ENCODE measurements at places on chromosomes 13 and 19. TPM values are rescaled to one million over a fixed set of nuclear protein-coding genes. Genes with fewer than 3 reads are reported as not detected.

ZNF431 gene
- 24.5 TPM for total RNA-seq

DNA sequence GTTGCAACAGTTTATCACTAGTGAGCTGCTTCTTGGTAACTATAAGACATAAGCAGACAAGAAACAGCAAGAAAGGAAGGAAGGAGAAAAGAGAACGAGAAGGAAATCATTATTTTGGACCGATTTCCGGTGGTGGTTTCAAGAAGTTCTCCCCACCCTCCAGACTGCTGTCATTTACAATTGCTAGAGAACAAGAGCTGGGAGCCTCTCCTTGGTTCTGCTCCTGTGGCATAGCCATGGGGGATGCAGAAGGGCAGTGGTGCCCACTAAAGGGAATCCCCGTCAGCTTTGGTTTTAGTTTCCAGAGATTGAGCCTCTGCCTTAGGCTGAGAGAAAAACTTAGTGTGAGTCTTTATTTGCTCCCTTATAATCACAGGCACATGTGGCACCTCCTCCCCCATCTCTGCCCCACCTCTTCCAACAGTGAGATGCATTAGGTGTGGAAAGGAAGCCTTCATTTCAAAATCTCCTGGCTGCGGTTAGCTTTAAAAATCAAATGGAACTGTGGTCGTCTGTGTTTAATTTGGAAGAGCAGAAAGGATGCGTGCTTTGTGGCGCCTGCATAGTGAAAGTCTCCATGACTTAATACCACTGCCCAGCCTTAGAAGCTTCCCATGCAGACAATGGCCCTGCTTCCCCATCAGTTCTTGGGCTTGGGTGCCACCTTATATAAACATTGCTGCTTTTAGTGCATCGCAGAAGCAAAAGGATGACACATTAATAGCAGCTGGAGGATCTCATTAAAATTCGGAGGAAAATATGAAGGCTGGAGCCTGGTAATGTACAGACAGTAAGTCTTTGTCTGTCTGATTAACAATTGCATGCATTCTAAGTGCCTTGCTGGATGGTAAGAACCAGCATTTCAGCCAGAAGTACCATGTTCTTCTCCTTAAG lies 25.0 kb downstream of the LRCH1 start:
- no peaks in the 10 kb centered on the region for H3K36me3 ChIP-seq
- DNase-seq: no peak
- H3K4me3 ChIP-seq: no peak overlapping the region
- H3K4me1 ChIP-seq: peaks cover 35% of the 10 kb centered on the region
- H3K27me3 ChIP-seq: no peaks in the 10 kb centered on the region

DNA sequence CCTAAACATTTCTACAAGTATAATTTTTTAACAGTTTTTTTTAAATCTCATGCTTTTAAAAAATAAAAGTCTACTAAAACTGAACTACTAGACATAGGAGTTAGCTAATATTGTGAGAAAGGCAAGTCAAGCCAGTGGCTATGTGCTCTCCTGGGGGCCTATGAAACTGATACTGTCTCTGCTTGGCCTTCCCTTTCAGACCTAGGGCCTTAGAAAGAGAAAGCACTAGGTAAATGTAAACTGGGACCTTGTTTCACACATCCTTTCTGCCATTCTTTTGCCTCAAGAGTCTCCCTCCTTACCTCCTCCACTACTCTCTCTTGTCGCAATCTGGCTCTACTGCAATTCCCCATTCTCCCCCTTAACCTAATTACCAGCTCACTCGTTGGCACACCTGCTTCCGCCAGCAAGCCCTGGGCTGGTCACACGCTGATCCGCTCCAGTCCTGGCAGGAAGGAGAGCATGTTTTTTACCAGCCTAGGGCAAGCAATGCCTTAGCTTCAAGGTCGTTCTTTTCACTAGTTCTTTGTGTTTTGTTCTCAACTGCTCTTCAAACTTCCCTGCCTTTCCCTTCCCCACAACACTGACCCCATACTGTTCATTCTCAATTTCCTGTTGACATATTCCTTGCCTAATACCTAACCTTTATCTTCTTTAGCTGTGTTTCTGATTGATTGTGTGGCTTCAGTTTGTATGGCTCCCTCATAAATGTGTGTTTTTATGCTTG lies 23.1 kb downstream of the TBC1D4 start:
- H3K4me3 ChIP-seq: no peak overlapping the region
- no peaks in the 10 kb centered on the region for H3K4me1 ChIP-seq
- peak overlapping the region; percentile 27 for H3K27ac ChIP-seq
- DNase-seq: peak; percentile 77
- no peaks in the 10 kb centered on the region for H3K27me3 ChIP-seq

RASAL3 gene
- total RNA-seq: 19.1 TPM

TUBA3C gene
- not detected for total RNA-seq

GRCh38 chr19:49148784-49149651 lies 6.2 kb downstream of the HRC start:
- DNase-seq: peak; percentile 98
- peak overlapping the region; percentile 72 for H3K4me3 ChIP-seq
- H3K27ac ChIP-seq: peak overlapping the region; percentile 70
- H3K36me3 ChIP-seq: no peaks in the 10 kb centered on the region

DNA sequence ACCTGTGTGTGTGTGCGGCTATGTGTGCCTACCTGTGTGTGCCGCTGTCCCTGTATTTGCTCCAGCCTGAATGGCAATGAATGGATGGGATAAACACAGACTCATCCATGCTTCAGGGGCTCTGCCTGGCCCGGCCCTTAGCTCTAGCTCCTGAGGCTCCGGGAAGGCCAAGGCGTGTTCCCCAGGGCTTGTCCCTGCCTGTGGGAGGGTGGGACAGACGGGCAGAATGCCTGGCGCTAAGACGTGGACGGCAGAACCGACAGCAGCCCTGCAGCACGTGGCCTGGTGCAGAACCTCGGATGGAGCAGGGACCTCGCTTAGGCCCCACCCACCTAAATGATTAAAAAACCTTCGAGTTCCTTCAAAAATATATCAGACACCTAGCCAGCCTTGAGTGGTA lies 57.8 kb upstream of the C13orf46 start:
- peaks cover 36% of the 10 kb centered on the region for H3K4me1 ChIP-seq
- H3K27me3 ChIP-seq: no peaks in the 10 kb centered on the region
- no peak for DNase-seq
- peaks cover 3% of the 10 kb centered on the region for H3K36me3 ChIP-seq
- H3K27ac ChIP-seq: no peak overlapping the region

ERICH4 gene
- not detected for total RNA-seq

OLFM4 gene
- total RNA-seq: not detected

ZNF575 gene
- 2.3 TPM for total RNA-seq

DNA sequence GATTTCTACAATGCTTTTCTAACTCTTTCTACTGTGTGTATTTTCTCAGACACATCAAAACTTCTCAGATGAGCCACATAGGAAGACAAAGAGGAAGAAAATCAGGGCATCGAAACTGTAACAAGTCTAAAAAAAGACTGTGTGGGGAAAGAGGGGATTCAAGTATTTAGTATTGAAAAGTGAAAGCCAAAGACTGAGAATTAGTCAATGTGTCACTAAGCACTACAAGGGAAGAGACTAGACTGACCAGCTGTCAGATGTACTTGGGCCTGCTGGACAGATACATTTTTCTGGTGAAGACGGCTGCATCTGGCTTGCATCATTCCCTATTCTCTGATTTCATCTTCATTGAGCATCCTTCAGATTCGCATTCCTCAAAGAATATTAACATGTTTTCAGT lies 25.4 kb downstream of the COMMD6 start:
- H3K27ac ChIP-seq: no peak overlapping the region
- no peaks in the 10 kb centered on the region for H3K27me3 ChIP-seq
- H3K4me1 ChIP-seq: no peaks in the 10 kb centered on the region
- no peak overlapping the region for H3K4me3 ChIP-seq

DNA sequence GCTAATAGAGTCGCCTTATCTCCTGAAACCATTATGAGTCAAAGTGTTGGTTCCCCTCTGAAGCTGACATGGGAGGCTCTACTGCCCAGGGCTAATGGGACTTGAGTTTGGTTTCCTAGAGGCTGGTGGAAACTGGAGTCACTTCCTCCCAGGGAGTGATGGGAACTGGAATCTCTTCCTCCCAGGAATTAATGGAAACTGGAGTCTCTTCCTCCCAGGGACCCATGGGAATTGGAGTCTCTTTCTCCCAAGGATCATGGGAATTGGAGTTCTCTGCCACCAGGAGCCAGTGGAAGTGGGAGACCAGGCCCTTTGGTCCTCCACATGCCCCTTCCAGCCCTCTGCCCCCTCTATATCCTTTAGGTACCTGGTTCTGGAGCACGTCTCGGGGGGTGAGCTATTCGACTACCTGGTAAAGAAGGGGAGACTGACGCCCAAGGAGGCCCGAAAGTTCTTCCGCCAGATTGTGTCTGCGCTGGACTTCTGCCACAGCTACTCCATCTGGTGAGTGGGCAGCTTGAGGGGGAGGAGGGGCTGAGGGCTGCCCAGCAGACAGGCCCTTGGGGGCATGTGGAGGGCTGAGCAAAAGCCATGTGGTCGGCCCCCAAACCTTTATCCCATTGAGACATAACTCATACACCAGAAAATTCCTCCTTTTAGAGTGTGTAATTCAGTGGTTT lies 5.5 kb downstream of the BRSK1 start:
- H3K27ac ChIP-seq: no peak overlapping the region
- no peaks in the 10 kb centered on the region for H3K36me3 ChIP-seq
- no peaks in the 10 kb centered on the region for H3K4me1 ChIP-seq
- DNase-seq: no peak

GRCh38 chr13:102944821-102945220 lies 99.0 kb downstream of the ERCC5 start:
- no peak overlapping the region for H3K27ac ChIP-seq
- no peak overlapping the region for H3K4me3 ChIP-seq
- no peaks in the 10 kb centered on the region for H3K27me3 ChIP-seq
- H3K36me3 ChIP-seq: no peaks in the 10 kb centered on the region

- H3K36me3 ChIP-seq: no peaks in the 10 kb centered on the region
- no peak overlapping the region for H3K27ac ChIP-seq
- no peak for DNase-seq
- H3K4me1 ChIP-seq: no peaks in the 10 kb centered on the region
Measured at GRCh38 chr19:23460656-23461055, 65.4 kb upstream of the ZNF91 start.

DNA sequence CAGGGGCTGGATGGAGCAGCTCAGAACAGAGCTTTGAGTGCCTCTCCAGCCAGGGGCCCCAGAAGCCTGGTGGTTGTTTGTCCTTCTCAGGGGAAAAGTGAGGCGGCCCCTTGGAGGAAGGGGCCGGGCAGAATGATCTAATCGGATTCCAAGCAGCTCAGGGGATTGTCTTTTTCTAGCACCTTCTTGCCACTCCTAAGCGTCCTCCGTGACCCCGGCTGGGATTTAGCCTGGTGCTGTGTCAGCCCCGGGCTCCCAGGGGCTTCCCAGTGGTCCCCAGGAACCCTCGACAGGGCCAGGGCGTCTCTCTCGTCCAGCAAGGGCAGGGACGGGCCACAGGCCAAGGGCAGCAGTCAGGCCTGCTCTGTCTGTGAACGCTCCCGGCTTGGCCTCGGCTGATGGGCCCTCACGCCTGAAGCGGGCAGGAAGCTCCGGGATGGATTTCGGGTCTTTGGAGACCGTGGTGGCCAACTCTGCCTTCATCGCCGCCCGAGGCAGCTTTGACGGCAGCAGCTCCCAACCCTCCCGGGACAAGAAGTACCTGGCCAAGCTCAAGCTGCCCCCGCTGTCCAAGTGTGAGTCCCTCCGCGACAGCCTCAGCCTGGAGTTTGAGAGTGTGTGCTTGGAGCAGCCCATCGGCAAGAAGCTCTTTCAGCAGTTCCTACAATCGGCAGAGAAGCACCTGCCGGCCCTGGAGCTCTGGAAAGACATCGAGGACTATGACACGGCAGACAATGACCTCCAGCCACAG lies at the start of gene GRK1:
Gene GRK1 (plus strand): TSS at position 269 of the 751 bp plus-strand sequence. CDS start 168 bp downstream, at position 437.
- no peaks in the 10 kb centered on the region for H3K36me3 ChIP-seq
- no peak within 1 kb of the TSS for H3K27ac ChIP-seq
- peak; percentile 63 for DNase-seq
- H3K4me3 ChIP-seq: no peak within 1 kb of the TSS
- H3K27me3 ChIP-seq: no peaks in the 10 kb centered on the region

DNA sequence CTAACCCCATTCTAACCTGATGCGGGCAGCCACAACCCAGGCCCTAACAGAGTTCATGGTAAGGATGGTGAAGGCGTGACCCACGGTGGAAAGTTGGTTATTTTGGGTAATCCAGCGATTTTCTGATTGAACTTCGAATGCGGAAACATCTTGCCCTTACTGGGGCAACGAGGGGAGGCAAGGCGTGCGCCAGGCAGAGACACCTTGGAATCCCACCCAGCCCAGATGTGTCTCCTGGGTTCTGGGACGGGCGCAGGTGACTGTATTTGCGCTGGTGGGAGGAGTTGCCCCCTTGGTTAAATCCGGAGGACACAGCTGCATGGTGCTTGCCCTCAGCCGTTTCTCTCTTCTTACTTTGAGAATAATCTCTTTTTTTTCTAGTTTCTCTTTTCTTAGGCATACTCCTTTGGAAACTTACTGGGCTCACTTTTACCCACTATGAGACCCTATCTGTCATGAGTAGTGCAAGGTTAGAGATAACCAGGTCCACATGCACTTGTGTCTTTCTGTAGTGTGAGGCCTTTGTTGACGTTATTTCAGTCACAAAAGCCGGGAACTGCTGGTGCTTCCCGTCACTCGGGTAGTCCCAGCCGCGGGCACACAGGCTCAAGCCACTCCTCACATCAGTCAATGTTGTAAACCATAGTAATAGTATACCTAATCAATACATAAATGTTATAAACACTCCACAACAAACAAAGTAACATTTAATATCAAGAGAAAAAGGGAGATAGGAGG lies 81.5 kb downstream of the ATP11A start:
- H3K4me3 ChIP-seq: no peak overlapping the region
- DNase-seq: no peak
- H3K36me3 ChIP-seq: no peaks in the 10 kb centered on the region
- peaks cover 41% of the 10 kb centered on the region for H3K4me1 ChIP-seq
- H3K27ac ChIP-seq: peak overlapping the region; percentile 30
- no peaks in the 10 kb centered on the region for H3K27me3 ChIP-seq

DNA sequence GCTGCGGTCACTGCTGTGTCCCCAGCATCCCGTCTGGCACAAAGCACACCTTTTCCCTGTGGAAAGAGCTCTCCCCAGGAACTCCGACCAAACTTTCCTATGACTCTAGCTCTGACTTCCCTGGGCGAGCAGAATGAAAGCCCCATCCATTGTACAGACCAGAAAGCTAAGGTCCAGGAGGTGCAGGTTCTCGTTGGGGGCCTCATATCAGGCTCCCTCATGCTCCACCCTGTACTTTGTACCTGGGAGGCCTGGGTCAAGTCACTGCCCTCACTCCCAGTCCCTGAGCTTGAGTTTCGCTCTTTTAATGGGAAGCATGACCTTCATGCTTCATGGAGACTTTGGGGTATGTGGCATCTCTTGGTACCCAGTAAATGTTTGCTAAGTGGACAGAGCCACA lies 18.4 kb downstream of the CYTH2 start:
- peaks cover 12% of the 10 kb centered on the region for H3K4me1 ChIP-seq
- no peak overlapping the region for H3K4me3 ChIP-seq
- no peaks in the 10 kb centered on the region for H3K36me3 ChIP-seq
- H3K27ac ChIP-seq: no peak overlapping the region

DNA sequence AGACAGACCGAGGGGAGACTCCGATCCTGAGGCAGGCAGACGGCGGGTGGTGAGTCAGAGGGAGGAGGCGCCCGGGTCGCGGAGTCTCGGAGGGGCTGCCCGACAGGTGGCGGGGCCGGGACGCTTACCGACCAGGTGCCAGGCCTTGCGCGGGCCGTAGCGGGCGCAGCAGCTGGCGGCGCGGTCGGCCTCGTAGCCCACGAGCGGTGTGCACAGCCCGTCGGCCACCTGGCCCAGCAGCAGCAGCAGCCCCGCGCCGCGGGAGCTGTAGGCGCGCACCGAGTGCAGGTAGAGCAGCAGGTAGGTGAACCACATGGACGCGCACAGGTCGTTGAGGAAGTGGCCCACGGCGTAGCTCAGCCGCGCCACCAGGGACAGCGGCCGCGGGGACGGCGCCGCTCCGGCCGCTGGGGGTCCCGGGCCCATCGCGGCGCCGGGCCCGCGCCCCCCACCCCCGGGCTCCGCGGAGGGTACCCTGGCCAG lies 367 bp downstream of the MFSD12 start:
- H3K36me3 ChIP-seq: no peaks in the 10 kb centered on the region
- peak overlapping the region; percentile 80 for H3K4me3 ChIP-seq
- H3K27me3 ChIP-seq: no peaks in the 10 kb centered on the region

All from upper lobe of right lung (tissue), 1 donor.